ENCODE measurements at places on chromosomes 1 and 21.

DNA sequence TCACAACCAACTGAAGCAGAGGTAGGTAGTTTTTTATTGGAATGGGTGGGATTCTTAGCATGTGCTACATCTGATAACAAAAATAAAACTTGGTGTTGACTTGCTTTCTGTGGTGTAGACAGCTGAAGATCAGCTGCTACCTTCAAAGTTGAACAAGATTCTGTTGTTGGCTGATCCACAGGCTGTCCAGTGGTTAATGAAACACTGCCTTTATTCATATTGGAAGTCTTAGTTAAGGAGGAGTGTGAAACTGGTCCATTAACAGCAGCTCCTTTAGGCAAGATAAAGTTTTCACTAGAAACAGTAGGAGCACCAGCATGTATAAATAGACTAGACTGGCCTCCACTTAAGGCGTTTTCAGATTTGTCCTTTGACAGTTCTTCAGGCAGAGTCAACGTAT, 81.1 kb downstream of the ZNF644 start:
- no peak for DNase-seq

- no peak for DNase-seq
These were observed 10.8 kb downstream of the LRRC8D start for GRCh38 chr1:89831462-89832120.

DNA sequence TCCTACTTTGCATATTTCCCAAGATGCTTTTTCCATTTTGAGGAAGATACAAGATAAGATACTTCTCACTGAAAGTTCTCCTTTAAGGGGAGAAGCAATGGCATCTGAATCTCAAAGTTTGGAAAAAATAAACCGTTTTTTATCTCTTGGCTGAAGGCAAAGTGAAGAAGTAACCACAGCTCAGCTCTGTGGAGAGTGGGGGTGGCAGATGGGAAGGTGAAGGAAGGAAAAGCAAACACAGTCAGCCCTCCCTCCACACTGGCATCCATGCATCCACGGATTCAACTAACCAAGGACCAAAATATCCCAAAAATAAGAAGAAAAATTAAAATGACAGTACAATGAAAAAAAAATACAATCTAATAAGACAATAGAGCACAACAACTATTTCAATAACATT, 211.1 kb downstream of the RGS7 start:
- no peak for DNase-seq

DNA sequence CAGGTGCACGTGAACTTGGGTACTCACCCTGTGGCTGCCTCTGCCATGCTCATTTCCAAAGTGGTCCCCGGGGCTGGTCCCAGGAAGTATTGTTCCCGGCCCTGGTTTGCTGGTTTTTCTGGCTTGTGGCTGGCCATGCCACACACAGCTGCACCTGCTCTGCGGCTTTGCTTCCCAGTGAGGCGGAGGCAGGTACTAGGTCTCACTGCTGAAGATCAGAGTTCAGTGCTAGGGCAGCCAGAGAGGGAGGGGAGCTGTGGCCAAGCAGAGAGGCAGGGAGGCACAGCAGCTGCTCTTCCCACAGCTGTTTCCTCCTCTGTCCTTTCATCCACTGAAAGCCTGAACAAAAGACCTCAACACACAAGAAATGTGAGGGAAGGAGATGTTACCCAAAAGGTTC, 30.5 kb downstream of the ENO1 start:
- DNase-seq = no peak

- DNase-seq = no peak
These were observed 41.2 kb downstream of the ARHGEF11 start for GRCh38 chr1:157004327-157004726.

Measured in renal cortical epithelial cell (primary cell).